Neural crest cell (in vitro differentiated cells): ENCODE measurements at places on chromosomes 12 and 14.

DNA sequence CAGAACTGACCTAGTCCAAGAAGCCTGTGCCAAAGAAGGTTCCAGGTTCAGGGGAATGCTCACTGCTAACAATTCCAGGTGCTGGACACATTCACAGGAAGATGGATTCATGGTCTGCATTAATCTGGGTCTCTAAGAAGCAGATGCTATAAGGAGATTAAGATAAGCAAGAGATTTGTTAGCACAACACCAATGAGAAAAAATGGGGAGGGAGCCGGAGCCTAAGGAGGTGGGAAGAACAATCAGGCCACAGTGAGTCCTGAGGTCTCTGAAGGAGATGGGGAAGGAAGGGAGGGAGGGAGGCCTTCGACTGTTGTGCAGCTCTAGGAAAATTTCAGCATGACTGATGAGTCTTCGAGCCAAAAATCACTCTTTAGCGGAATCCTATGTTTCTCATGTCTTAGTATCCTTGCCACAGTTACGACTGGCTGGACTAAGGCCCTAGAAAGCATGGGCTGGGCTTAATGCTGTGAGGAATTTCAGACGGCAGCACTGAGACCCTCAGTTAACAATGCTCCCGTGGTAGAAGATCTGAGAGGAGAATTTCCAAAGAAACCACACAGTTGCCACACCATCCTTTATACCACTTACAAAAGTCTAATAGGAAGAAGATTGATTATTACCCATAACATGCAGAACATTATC, 31.5 kb upstream of the PTGDR start:
- no peak for DNase-seq

DNA sequence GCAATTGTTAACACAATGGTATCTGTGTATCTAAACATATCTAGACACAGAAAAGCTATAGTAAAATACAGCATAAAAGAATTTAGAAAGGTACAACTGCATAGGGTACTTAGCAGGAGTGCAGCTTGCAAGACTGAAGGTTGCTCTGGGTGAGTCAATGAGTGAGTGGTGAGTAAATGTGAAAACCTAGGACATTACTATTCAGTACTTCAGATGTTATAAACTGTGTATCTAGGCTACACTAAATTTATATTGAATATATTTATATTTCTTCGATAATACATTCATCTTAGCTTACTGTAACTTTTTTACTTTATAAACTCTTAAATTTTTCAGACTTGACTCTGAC, 409.0 kb upstream of the DCN start:
- DNase-seq: no peak

DNA sequence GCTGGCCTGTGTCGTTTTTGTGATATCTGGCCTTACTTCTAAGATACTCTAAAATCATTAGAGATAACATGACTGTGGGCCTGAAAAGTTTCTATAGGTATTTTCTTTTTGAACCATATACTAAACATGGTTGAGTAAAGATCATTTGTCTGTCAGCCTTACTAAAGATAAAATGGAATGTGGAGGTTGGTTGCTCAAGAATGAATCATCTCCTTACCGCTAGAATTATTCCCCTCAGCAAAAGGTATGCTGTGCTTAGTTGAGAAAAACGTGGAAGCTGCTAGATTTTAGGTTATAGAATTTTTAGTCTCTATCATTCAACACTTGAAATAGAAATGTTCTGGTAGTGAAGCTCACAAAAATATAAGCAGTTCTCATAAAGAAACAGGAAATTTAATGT, 407.3 kb downstream of the AEBP2 start:
- DNase-seq: no peak

DNA sequence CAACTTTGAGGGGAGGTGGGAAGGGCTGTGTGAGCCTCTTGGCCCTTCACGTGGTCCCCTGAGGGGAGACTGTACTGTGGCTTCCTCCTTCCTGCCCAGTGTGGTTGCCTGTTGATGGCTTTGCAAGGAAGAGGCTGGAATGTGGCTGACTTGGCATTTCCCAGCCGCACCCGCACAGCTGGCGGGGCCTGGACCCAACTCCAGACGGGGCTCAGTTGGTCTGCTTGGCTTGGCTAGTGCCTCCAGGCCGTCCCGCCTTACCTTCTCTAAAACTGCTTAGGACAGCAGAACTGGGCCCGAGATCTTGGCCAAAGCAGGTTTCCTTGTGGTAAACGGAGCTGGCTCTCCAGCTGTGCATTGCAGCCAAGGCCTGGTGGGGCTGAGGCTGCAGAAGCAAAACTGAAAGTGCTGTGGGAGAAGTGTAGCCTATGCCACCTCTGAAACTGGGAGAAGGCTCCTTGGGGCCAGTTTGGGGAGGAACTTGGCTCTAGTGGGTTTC, 139.5 kb downstream of the SMOC1 start:
- no peak for DNase-seq

DNA sequence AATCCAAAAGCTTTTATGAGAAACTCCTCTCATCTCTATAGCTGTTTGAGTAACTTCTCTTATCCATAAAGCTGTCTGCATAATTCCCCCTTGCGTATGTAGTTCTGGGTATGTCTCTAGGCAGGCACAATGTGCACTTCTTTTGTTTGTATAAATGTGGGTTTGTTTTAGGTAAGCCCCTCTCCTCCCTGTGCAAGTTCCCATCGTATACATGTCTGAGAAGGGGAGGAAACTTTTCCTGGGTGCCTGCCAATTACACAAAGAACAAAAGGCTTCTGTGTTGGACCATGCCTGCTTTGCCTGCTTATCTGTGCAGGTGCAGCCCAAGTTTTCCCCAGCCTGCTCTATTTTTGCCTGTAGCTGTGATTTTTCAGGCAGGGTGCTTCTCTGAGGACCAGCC, 96.7 kb downstream of the CCER1 start:
- no peak for DNase-seq

- no peak for DNase-seq
Observed at GRCh38 chr12:105523164-105524057, 192.9 kb downstream of the C12orf75 start.

GRCh38 chr12:7058163-7058845, 2.2 kb upstream of the C1S start:
- DNase-seq: no peak

DNA sequence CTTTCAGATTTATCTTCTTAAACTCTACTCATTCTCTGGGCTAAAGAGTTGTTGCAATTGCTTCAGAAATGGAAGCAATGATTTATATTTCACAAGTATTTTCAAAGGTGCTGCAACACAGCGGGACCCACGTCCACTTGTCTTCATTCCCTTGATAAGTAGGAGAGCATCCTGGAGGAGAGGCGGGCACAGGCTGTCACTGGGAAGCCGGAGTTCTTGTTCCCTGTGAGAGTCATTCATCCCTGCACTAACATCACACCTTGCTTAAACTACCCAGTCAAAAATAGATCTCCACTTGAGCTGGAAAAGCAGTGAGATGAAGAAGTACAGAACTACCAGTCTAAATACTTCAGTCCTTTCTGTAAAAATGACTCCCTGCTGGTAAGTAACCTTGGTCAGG, 160.5 kb upstream of the RASSF8 start:
- DNase-seq: no peak

DNA sequence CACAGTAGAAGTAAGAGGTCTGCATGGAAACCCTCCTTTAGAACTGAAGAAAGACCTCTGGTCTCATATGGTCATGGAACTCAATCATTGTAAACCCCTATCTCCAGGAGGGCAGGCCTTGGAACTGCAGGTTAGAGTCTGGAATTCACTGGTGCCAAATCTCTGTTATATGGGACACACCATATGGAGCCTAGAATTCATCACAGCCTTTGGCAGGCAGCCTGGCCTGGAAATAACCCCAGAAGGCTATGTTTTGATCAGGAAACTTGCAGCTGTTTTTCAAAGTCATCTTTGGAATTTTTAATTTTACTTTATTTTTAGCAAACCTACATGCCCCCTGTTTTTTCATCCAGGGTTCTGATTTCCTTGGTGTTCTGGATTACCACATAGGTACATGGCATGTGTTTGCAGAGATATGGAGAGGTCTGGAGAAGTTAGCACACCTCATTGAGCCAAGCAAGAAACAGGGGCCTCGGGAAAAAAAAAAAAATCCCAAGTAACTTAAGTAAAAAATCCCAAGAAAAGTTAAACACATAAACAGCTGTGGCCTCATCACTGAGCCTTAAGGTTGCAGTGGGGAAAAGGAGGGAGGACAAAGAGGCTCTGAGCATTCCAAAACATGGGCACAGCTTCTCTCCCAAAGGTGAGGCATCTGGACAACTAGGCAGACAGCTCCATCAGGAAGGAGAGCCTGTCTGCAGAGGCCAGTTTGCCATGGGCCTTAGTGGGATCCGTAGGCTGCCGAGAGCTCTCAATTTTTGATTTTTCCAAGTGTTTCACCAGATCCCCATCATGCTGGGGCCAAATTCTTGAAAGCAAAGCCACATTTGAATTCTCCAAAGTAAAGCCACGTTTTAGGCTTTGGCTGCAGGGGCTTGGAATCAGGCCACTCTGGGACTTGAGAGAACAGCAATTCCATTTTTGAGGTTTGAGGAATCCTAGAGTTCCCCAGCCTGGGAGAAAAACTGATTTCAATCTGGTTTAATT, 339.6 kb upstream of the TBX3 start:
- no peak for DNase-seq

DNA sequence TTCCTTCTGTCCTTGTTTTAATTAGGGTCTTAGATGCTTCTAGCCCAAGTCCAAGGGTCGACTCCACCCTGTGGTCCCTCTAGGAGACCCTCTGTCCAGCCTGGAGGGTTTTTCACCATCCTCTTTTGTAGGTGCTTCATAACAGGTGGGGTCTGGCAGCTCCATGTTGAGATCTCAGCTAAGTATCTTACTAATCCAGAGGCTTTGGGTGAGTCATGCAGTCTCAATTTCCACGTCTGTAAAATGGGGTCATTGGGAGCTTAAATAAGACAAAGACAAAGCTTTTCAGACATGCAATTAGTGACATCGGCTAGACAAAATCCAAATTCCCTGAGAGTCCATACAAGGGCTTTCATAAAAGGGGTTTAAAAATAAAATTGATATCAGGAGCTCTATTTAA, 3.2 kb downstream of the HSPB8 start:
- DNase-seq: no peak

- no peak for DNase-seq
Observed at GRCh38 chr12:127600211-127600610, 666.8 kb upstream of the TMEM132C start.

- DNase-seq: no peak
Observed at GRCh38 chr12:1650260-1650977, 21.4 kb downstream of the WNT5B start.

DNA sequence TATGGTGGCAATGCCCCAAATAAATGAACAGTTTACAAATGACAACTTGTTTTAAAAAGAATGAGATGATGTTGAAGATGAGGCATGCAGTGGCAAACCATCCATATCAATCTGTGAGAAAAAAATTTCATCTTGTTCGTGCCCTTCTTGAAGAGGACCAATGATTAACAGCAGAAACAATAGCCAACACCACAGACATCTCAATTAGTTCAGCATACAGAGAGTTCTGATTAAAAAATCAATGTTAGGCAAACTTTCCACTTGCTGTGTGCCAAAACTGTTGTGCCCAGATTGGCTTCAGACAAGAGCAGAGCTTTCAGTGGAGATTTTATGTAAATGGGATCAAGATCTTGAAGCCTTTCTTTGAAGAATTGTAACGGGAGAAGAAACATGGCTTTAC, 329.9 kb downstream of the BMP4 start:
- no peak for DNase-seq

- no peak for DNase-seq
Observed at GRCh38 chr14:106094654-106095189, 568.3 kb downstream of the TMEM121 start.

DNA sequence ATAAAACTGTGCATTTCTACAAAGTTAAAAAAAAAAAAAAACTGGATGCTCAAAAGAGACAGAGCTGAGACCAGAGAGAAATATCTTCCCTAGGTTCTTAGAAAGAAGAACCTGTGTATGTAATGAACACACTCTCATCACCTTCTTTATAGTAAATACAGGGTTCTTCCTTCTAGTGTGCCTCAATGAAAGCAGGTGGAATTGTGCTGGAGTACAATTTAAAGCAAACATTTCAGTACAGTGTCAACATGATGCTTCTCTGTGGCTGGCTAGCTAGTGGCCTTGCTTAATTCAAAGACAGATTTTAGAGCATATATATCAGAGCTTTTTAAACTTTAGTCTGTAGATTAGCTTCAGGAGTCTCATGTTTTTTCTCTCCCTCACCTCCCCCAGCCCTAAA, 249.8 kb upstream of the ARHGAP5 start:
- no peak for DNase-seq

DNA sequence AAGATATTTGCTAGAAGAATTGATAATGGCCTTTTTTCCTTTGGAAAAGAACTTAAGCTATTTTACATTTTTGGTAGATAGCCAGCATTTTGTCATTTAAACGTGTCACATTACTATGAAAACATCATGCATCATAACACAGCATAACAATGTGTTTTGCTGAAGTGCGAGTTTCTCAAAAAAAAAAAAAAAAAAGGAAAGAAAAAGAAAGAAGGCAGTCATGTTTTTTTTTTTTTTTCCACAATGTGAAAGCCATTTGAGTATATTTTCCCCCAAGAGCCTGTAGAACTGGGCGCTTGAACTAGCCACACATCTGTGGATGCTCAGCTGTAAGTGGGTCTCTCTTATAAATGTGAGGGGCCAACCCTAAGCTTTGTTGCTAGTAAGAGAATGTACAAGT, 300.1 kb downstream of the AKAP6 start:
- DNase-seq: no peak
